Epithelial cell of proximal tubule (primary cell): ENCODE measurements at places on chromosomes 3 and 15.

DNA sequence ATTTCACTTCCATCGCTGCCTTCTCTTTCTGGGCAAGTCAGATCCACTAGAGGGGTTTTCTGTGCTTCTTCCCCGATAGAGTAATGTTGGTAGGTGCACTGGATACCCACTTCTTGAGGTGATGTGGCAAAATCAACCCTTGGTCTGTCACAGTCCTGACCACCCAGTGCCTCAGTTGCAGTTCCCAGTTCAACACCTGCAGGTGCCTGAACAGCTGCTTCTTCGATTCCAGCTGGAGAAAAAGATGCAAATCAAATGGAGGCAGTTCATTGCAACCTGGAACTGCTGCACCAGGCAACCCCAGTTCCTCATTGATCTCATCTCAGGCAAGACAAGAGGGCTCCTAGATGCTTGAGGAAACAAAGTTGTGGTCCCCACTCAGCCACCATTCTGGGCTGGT lies 186.6 kb downstream of the UBE2E2 start:
- no peak for DNase-seq

- no peak for DNase-seq
Measured at GRCh38 chr3:123085293-123085931, 18.6 kb downstream of the PDIA5 start.

GRCh38 chr3:40009991-40010390 lies 200.6 kb downstream of the MYRIP start:
- DNase-seq = no peak

- DNase-seq = no peak
Measured at GRCh38 chr3:111769110-111769991, 89.7 kb upstream of the PHLDB2 start.

DNA sequence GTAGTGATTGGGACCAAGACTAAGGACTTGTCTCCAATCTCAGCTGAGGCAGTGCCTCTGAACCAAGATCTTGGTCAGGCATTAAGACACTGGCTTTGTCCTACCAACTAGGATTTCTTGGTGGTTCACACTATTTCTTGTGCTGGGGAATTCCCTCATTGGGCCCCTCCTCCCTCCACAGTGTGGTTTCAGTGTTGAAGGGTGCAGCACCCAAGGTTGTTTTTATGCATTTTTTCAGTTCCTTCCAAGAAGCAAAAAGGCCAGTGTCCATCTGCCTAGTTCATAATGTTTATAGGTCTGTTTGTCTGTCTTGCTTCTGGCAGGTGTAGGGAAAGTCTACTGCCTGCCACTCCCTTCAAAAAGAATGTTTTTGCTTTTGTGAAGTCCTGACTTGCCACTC lies 10.6 kb upstream of the ITPKA start:
- DNase-seq = no peak

DNA sequence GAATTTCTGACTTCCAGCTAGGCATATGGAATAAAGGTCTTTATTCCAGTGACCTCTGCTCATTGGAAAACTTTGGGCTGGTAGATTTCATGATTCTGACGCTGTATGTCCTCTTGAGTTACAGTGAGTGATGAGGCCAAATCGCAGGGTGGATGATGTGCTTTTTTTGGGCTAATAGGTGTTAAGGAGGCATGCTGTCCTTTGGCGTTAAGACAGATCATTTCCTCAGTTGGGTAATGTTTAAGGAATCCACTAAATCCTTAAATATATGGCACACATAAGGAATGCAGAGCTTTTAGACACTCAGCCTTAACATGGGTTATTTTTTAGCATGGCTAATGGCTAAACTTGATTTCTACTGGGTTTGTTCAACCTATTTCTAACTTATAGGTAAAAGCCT lies 87.9 kb downstream of the LPP start:
- DNase-seq = no peak

- DNase-seq = peak; percentile 90
Measured at GRCh38 chr15:67105065-67105951, 39.9 kb downstream of the SMAD3 start.

DNA sequence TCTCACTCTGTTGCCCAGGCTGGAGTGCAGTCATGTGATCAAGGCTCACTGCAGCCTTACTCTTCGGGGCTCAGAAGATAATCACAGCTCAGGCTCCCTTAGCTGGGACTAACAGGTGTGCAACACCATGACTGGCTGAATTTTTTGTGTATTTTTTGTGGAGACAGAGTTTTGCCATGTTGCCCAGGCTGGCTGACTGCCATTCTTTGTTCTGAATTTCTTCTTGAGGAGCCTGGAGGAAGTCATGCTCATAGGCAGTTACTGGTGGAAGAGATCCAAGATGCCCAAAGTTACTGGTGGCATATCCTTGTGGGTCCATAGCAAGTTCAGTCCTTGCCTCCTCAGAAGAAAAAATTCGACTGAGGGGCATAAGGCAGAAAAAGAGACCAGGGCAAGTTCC lies 16.6 kb upstream of the UBP1 start:
- no peak for DNase-seq

DNA sequence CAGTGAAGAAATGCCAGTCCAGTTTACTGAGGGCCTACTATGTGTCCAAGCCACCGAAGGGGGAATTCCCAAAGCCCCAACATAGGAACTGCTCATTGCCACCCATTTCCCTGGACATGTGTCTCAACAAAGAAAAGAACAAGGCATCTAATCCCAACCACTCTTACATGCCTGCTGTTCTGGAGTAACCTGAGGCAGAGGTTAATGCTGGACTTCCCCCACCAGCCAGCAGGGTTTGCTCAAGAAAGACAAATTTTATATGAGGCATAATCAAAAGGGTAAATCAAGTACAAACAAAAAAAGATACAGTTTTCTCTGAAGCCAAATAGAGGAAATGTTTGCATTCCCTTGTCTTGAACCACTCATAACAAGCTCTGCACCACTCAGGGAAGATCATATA lies 4.1 kb downstream of the ADCY5 start:
- no peak for DNase-seq

- no peak for DNase-seq
Measured at GRCh38 chr3:81349816-81350340, 411.6 kb downstream of the GBE1 start.

GRCh38 chr15:65254758-65255157 lies 31.9 kb downstream of the PARP16 start:
- no peak for DNase-seq

- no peak for DNase-seq
Measured at GRCh38 chr15:55267401-55268175, 22.0 kb downstream of the RAB27A start.

DNA sequence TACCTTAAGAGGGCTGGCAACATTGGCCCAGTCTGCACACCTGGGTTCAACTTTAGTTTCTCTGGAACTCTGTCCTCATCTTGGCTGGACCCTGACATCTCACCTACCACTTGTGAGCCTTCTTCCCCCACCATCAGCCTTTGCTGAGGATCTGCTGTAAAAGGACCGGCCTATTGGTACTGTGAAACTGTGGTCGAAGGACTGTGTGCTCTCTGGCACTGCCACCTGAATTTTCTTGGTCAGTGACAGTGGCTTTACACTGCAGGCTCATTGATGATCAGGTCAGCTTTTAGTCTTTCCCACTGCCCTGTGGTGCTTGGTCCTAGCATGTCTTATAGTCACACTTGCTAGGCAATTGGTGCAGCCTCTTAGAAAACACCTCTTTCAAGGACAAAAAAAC lies 86.9 kb downstream of the PEX5L start:
- no peak for DNase-seq

DNA sequence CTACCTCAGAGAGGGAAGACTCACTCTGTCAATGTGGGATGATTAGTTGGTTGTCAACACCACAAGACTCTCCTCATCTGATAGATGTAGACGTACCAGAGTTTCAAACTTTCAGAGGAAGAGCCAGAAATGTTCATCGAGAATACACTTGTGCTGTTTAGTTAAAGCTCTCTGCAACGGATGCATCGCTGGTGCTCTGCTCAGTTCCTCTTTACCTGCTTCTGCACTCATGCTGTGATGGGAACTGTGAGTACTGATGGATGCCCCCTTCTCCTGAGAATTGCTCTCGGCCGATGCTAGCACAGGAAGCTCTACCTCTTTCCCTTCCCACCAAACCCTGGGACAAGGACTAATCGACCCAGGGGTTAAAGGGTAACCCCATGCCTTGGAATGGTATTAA lies 51.8 kb upstream of the CCDC54 start:
- no peak for DNase-seq

DNA sequence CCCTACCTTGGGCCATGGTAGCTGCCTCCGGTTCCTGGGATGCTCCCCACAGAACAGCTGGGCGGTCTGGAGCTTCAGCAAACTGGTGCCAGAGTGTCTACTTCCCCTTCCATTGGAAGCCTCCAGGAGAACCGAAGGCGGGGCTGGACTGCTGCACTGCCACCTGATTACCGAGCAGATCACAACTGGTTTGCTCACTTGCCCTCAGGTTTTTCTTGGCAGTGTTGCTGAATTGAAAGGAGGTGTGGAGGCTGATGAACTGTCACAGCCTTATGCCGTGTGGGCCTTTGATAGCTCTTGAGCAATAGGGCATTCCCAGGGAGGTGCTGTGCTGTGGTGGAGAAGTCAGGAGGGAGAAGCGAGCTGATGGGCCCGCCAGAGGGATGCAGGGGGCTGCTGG lies at the start of gene TGM5:
TSS of gene TGM5 (minus strand) at position 95 of the 400 bp plus-strand sequence. CDS start at position 16, 79 bp downstream.
- no peak for DNase-seq

- no peak for DNase-seq
Measured at GRCh38 chr15:52019394-52020220, 588 bp downstream of the MAPK6 start.

GRCh38 chr3:141192345-141192744 lies 39.3 kb upstream of the PXYLP1 start:
- DNase-seq = peak; percentile 44

- DNase-seq = no peak
Measured at GRCh38 chr3:45933591-45933990, 9.7 kb upstream of the CXCR6 start.

DNA sequence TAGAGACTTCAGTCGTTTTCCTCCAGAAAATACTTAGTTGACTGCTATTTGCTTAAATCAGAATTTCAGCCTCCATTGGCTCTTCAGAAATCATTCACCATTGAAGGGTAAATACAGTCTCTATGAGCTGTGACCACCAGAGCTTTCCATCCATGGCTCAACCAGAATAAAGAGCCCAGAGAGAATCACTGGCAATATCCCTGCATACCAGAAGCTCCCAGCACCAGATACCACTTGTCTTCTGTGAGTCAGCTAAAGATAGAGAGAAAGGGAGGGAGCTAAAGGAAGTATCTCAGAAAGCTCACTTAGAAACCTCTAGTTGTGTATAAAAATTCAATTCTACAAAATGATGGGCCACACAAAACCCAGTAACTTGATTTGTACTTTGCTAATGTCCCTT lies 115.2 kb upstream of the TMCO5A start:
- DNase-seq = no peak

DNA sequence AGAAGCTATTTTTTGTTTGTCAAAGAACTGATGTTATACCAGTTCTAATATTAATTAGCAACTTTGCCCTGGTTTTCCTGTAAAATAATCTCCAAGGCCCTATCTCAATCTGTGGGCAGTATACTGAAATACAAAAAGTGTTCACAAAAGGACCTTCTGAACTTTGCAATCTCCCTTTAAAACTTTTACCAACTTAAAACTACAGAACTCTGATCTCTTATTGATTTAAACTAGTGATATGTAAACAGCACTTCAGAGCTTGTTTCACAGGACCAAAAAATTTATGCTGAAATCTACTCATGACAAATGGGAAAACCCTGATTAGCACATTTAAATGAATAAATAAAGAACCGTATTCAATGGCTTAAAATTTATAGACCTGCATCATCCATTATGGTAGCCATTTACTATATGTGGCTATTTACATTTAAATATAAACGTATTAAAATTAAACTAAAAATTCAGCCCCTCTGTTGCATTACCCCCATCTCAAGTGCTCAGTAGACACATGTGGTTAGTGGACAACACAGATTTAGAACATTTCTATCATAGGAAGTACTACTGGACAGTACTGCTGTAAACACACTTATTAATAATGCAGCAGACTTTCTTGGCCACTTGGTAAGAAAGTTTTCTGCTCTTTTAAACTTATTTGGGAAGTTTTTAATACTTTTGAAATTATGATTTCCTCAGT lies 12.0 kb downstream of the AGTR1 start:
- DNase-seq = no peak

GRCh38 chr15:36883713-36884517 lies 216.4 kb downstream of the MEIS2 start:
- no peak for DNase-seq

DNA sequence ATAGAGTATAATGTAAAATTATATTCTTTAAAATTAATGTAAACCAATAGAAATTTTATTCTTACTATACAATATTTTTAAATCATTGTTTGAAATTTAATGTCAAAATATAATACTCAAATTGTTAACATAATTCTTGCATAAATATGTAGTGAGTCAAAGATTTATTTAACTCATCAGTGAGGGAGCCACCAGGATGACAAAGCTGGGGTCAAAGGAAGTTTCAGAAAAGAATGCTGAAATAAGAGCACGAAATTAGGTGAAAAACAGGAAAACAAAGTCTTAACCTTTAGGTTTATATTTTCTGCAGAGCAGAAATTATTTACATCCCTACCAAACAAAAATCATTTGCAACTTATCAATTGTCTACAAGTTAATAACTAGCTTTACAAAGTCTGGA lies 74.1 kb downstream of the DIPK2A start:
- no peak for DNase-seq

GRCh38 chr3:166080096-166080495 lies 242.9 kb upstream of the BCHE start:
- no peak for DNase-seq

DNA sequence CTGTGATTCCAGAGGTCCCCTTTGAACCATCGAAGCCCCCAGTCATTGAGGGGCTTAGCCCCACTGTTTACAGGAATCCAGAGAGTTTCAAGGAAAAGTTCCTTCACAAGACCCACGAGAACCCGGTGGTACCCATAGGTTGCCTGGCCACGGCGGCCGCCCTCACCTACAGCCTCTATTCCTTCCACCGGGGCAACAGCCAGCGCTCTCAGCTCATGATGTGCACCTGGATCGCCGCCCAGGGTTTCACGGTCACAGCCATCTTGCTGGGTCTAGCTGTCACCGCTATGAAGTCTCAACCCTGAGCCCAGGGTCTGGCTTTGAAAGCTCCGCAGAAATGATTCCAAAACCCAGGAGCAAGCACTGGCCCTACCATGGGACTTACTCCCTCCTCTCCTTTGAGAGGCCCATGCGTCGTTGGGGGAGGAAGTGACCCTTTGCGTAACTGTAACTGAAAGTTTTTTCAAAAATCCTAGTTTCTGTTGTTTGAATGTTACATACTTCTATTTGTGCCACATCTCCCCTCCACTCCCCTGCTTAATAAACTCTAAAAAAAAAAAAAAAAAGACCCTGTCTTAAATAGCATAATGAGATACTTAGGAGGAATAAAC lies 85.1 kb upstream of the CSPG5 start:
- DNase-seq = no peak

- DNase-seq = no peak
Measured at GRCh38 chr15:51155891-51156290, 61.2 kb upstream of the TNFAIP8L3 start.

- no peak for DNase-seq
Measured at GRCh38 chr3:62582495-62583172, 209.3 kb upstream of the FEZF2 start.
